CD4-positive, alpha-beta memory T cell (primary cell): ENCODE measurements at places on chromosomes 11 and 22.
A peak's percentile ranks its signal among the peaks of the same experiment; 100 is the strongest.

- DNase-seq, result no peak
Measured at GRCh38 chr11:116984186-116984585, 114.0 kb downstream of the SIK3 start.

GRCh38 chr11:129950101-129951091 lies 52.2 kb downstream of the PRDM10 start:
- DNase-seq, result no peak

GRCh38 chr11:36622431-36623136 lies 24.5 kb upstream of the RAG2 start:
- peak; percentile 6 for DNase-seq

DNA sequence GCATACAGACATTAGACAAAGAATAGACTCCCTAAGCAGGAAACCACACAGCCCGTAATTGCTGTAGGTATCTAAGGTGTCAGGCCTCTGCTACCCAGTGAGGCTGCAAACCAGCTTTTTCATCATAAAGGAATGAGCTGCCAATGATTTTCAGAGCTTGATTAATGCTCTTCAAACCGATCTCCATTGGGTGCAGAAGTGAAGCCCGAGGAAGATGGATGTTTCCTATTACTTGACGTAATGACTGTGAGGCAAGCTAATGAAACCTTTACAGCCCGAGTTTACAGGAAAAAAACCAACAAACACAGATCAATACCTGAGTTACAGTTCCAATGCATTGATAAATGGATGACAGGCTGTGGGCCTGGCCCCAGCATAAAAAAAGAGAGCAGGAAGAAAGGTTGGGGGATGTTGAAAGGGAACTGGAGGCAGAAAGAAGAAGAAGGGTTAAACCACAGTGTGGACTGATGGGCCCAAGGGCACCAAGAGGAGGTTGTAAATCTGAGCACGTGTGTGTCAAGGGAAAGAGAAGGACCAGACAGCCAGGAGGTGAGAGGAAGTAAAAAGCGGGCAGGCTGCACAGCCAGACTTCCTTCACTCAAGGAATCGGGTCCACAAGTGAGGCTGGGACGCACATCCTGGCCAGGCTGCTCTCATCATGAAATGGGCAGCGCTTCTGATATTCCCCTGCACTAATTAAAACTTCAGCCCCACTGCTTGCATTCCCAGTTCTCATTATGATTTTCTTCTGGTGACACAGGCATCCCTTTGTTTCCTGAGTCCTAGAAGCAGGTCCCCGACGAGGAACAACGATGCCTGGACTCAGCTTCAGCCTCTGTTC lies 70.6 kb upstream of the NTM start:
- no peak for DNase-seq

DNA sequence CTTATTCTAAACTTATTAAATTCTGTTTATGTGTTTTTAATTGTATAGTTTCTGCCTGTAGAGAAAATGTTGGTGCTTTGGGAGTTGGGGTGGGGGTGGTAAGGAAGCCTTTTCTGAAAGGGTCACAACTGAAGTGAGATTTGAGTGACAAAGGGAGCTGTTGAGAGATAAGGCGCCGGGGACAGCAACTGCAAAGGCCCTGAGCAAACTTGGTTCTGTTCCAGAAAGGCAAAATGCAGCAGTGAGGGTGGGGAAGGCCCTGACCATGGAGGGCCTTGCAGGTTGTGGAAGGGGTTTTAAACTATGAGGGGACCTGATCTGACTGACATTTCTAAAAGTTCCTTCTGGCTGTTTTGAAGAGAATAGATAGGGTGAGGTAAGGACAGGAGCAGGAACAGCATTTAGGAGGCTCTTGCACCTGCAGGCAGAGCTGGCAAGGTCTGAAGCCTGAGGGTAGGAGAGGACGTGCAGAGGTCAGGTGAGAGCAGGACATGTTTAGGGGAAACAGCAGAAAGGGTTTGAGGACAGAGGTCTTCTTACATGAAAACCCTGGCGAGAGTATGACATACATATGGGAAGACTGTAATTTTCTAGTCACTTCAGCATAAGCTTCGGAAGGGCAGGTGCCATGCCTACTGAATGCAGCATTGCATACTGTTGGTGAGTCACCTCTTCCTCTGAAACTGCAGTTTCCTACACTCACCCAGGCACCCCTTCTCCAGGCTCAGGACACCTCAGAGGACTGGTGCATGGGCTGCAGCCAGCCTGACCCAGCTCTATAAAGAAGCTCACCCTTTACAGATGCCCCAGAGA lies 190.7 kb downstream of the SNX19 start:
- no peak for DNase-seq

DNA sequence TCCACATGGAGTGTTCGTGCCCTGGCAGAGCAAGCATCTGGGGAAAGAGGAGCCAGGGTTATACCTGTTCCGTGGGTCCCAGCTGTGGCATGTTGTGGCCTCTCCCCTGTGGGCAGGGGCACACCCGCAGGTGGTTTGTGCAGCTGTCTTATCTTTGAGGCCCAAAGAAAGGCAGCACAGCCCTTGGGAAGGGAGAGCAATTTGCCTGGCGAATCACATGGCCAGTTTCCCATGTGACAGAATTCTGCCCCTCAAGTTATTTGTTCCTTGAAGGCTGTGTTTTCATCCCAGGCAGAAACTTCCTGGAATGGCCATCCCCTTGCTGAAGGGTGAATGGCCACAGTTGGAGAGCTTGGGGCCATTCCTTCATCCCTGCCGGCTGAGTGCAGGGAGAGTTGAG lies 16.4 kb upstream of the COX8A start:
- no peak for DNase-seq

- DNase-seq, result peak; percentile 79
Measured at GRCh38 chr22:22210375-22210774, 34.2 kb upstream of the VPREB1 start.

DNA sequence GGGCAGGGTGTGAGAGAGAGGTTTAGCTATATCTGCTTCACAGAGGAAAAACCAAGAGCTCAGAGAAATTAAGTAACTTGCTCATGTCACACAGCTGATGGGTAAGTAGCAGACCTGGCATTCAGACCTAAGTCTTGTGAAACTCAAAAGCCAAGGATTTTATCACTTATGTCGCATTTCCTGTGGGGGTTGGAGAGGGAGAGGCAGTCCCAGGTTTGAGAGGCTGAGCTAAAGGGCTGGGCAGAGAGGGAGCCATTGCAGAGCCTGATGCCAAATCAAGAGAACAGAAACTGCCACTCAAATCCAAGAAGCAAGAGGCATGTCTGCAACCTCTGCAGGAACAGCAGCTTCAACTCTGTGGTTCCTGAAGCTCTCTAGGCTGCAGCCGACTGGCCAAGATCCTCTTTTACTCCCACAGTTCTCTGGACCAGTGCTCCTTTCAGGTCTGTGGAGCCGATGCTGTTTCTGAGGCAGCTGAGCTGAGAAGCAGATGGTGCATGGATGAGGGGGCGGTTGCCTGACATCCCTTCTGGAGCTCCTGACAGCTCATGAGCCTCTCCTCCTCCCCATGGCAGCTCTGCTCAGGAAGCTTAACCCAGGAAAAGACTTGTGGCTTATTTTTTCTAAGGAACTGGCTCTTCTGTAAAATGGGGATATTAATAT lies 47.6 kb upstream of the NAV2 start:
- DNase-seq, result no peak

GRCh38 chr11:122791836-122792235 lies 46.5 kb upstream of the CRTAM start:
- no peak for DNase-seq

DNA sequence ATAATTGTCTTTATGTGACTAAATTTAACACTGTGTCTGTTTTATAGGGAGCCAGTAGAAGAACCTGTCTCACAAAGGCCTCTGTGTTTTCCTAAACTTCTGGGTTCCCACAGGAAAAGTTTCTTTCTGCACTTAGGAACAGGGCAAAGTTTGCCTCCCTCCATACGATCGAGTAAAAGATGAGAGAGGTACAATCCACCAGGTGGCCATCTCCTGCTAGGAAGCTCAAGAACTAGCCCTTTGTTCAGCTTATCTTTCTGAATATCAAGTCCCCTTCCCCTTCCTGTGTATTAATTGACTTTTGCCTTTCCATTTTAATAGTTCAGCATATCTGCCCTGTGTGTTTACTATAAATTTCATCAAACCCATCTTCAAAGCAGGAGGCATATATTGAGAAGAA lies 18.0 kb downstream of the CSNK2A3 start:
- no peak for DNase-seq

GRCh38 chr22:43795320-43795719 lies 16.8 kb downstream of the EFCAB6 start:
- DNase-seq, result no peak

DNA sequence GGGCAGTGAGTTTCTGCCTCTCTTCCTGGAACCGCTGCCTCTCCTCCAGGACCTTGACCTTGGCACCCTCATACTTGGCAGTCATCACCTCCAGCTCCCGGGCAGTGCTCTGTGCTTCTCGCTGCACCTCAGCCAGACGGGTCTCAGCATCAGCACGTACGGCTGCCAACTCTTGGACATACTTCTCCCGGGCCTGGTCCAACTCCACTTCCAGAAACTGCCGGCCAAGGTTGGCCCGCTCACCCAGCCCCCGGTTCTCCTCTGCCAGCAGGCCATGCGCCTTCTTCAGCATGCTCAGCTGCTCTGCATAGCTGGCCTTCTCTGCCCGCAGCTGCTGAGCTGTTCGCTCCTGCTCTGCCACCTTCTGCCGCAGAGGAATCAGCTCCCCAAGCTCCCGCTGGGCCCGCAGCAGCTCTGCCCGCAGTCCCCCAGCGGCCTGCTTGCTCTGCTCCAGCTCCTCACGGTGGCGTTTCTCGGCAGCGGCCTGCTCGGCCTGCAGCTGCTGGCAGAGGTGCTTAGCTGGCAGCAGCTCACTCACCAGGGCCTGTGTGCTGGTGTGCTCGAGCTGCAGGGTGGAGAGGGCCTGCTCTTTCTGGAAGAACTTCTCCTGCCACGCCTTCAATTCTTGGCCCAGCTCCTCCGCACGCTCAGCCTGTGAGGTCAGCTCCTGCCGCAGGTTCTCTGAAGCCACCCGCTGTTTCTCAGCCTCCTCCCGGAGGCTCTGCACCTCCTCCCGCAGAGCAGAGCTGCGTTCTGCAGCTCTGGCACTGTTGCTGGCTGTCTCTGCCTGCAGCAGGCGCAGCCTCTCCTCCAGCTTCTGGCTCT lies 14.4 kb downstream of the IL18BP start:
- no peak for DNase-seq

DNA sequence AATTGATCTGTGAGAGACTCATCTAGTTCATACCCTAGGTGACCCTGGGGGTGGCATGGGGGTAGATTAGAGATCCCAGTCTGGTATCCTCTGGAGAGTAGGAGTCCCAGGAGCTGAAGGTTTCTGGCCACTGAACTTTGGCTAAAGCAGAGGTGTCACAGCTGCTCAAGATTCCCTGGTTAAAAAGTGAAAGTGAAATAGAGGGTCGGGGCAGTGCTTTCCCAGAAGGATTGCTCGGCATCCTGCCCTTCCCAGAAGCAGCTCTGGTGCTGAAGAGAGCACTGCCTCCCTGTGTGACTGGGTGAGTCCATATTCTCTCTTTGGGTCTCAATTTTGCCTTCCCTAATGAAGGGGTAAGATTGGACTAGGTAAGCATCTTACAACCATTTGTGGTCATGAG lies 653 bp downstream of the IL18BP start:
- no peak for DNase-seq

DNA sequence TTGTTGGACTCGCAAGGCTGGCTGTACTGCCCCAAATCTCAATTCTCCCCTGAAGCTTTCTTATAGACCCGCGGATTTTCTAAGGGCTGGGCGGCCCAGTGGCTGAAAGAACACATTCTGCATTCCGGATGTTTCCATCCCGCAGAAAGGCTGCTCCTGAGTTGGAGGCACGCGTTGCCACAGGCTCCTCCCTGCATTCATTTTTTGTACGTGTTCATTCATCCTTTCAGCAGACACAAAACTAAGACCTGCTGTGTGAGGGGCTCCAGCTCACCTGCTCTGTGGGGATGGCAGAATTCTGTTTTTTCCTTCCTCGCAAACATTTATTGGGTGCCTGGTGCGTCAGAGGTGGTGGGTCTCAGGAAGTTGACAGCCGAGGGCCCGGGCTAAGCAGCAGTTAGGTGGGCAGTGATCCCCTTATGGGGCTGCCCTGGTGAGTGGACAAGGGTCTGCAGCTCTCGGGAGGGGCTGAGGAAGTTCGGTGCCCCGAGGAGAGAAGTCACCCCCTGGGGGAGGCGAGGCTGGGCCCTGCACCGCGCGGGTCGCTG lies 23.7 kb downstream of the SHANK3 start:
- no peak for DNase-seq

- DNase-seq, result no peak
Measured at GRCh38 chr11:21412652-21413383, 743.4 kb downstream of the NELL1 start.

- DNase-seq, result no peak
Measured at GRCh38 chr11:74937696-74938475, 11.0 kb downstream of the XRRA1 start.

- no peak for DNase-seq
Measured at GRCh38 chr11:8694137-8694536, 11.5 kb downstream of the RPL27A start.

DNA sequence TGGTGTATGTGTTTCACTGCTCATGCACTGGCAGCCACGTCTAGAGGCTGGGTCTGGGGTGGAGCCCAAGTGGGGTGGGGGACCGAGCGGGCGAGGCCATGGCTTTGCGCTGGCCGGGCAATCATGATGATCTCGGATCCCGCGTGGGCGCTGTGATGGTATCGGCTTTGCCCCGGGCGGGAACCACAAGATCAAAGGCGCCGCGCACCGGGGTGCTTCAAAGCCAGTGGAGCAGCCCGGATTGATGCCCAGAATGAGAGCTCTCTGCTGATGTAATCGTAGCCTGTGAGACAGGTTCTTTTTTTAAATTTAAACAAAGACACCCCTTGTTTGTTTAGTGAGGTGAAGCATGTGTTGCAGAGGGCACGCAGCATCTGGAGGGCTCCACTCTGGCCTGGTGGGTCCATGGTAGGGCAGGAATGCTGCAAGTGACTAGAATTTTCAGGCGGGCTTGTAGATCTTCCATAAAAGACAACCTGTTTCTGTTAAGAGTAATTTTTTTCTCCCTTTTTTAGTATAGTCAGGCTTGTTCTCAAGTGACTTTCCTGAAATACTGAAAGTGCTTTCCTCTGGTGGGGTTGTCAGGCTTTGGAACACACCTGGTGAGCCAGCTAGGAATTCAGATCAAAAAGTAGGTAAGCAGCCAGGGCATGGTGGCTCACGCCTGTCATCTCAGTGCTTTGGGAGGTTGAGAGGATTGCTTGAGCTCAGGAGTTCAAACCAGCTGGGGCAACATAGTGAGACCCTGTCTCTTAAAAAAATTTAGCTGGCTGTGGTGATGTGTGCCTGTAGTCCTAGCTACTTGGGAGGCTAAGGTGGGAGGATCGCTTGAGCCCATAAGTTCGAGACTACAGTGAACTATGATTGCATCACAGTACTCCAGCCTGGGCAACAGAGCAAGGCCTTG lies 40.7 kb downstream of the ZNRF3 start:
- no peak for DNase-seq

DNA sequence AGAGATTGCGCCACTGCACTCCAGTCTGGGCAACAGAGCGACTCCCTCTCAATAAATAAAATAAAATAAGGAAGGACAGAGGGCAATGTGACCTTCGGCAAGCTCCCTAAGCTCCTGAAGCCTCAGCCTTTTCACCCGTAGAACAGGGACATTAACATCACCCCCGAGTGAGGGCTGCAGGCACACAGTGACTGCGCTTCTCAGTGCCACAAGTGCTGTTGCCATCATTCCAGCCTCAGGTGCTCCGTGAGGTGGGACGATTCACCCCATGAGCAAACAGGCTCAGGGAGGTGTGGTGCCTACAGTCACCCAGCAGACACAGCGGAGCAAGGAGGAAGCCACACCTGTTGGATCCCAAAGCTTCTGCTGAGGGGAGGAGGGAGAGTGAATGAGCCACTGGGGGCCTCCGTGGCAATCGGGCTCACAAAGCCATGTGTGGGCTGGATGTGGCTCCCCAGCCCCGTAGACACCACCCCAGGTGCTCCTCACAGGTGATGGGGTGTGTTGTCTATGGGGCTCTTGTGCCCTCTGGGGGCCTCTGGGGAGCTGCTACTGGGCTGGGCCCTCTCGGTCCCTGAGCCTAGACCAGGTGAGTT lies 9.1 kb upstream of the TCF20 start:
- DNase-seq, result no peak
